Activated CD4-positive, alpha-beta T cell treated with anti-CD3 and anti-CD28 coated beads for 36 hours (primary cell): ENCODE measurements at places on chromosomes 2 and 18.
A peak's percentile ranks its signal among the peaks of the same experiment; 100 is the strongest.

DNA sequence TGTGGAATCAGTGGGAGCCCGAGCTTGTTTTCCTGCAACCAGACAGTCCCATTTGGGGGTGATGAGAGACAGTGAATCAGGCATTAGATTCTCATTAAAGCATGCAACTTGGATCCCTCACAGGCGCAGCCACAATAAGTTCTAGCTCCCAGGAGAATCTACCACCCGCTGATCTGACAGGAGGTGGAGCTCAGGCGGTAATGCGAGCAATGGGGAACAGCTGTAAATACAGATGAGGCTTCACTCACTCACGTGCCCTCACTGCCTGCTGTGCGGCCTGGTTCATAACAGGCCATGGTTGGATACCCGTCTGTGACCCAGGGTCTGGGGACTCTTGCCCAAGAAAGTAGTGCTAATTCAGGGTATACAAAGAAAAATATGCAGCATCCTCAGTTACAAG is 144.8 kb upstream of the RGPD4 start:
- no peak for DNase-seq

DNA sequence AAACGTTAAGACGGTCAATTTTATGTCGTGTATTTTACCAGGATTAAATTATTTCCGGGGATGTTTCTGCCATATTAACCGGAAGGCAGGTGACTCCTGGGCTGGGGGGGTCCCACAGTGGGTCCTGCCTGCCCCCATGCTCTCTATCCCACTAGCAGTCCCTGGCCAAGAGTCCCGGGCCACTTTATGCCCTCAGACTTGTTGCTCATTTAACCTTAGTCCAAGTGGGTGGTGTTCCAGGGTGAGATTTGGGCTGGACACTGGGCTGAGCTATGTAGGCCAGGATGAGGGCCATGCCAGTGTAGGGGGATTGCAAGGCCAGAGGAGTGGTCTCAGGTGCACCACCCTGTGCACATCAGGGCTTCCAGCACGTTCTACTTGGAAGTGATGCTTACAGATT is 24.1 kb downstream of the TWIST2 start:
- DNase-seq: no peak

GRCh38 chr2:16972276-16972675 is 306.6 kb upstream of the CYRIA start:
- DNase-seq: no peak

DNA sequence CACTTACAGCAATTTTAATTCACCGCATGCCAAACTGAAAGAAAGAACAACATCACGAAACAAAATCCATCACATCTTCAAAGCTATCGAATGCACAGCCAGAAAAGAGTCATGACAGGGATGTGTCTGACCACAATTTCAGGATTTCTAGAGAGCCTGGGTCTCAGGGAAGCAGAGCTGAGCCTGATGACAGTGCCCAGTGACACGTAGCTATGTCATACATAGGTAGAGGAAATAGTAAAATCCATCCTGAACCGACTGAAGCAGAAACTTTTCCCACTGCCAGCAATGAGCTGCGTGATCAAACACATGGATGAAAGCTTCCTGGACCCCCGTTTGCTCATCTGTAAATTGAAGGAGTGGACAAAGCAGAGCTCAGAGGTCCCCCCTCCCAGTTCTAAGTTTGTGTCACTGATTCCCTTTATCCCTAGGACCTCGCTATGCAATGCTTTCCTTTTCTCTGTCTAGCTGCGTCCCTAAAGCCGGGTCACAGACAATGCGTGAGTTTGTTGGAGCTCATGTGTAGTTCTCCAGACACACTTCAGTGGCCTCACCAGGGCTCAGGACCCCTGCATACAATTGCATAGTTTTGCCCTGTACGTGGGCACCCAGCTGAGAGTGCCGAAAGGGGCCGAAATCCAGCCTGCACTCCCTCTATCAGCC is 37.6 kb downstream of the CCBE1 start:
- no peak for DNase-seq

DNA sequence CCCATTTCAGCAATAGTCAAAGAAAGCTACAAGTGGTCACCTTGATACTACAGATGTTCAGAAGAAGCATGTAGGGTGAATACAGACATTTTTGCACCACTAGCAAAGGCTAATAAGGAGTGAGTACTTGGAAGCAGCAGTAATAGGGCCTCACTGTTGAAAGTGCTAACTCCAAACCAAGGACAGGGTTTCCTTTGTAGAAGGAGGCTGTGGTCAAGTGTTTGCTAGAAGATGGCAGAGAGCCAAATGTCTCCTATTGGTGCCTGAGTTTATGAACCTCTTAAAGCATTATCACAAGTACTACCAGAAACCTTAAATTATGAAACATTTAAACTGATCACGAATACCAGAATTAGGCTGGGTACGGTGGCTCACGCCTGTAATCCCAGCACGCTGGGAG is 308.1 kb downstream of the ZEB2 start:
- no peak for DNase-seq

GRCh38 chr18:60962625-60963024 is 370.6 kb upstream of the CDH20 start:
- no peak for DNase-seq

GRCh38 chr18:48228301-48228715 is 180.9 kb downstream of the ZBTB7C start:
- no peak for DNase-seq

DNA sequence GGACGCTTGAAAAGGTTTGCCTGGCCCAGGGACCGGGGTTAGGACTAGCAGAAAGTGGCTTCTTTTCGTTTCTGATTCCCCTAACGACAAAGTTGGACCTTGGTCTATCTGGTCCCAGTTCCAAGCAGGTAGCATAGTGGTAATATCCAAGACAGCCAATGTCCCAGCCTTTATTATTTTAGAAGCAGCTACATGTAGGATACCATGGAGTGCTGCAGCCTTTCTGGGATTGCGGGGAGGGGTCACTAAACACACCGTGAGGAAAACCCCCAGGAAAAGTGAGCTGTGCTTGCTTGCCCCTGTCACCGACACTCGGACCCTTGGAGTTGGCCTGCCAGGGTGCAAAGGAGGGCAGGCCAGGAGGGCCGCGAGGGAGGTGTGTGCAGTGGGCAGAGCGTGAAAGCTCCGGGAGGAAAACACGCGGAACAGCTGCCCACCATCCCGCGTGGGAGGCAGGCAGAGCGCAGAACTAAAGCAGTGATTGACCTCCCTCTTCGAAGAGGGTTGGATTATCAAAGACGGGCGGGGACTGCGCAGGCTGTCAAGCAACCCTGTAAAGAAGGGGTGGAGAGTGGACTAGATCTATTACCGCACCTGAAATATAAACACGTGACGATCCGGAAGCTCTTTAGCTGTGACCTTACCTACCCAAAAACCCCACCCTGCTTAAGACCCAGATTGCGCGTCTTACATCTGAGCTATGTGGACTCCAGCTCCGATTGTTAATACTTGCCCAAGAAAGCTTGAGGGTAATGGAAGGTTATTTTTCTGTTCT is 624 bp upstream of the MAP4K3 start:
- peak; percentile 65 for DNase-seq

GRCh38 chr2:179636100-179636980 is 225.1 kb downstream of the ZNF385B start:
- DNase-seq: no peak
